ENCODE measurements at places on chromosomes 12 and 14.

GRCh38 chr14:21215130-21215878, 53.9 kb downstream of the HNRNPC start:
- DNase-seq: no peak

DNA sequence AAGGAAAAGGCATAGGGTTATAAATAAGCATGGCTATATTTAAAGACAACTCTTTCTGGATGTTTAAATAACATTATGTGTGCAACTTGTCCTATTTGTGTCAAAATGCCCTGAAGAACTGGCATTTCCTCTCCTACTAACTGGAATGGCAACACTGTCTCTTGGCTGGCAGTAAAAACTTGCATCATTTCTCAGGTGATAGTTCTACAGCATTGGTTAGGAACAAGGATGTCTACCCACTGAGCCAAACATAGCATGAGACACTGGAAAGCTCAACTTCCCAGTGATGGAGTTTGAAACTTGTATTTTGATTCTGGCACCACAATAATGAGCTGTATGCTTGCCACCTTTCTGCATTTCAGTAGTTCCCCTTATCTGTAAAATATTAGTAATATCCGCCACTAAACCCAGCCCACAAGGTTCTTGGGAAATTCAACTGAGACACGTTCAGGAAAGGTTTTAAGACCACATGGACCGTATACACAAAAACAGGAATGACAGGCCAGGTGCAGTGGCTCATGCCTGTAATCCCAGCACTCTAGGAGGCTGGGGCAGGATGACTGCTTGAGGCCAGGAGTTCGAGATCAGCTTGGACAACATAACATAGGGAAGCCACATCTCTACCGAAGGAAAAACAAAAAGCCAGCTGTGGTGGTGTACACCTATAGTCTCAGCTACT, 5.1 kb downstream of the SLC38A2 start:
- no peak for DNase-seq

DNA sequence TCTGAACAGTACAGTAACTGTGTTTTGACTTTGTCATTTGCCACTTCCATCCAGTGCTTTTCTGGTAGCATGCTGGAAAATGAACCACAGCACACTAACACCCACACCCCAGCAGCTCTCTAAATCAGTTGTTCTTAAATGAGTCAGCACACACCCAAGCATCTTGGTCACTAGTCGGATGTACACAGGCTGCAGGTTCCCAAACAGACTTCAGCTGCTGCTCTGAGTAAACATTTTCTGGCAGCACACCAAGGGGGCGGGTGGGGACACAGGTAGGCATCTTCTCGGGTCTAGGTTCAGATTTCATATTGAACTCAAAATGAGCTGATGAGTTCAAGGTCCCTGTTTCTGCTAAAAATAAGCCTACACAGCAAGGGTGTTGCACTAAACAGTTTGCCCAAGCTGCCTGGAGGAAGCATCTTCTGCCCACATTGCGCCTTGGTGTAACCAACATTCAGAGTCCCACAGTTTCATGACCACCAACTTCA, 39.8 kb downstream of the IFNG start:
- DNase-seq: no peak

DNA sequence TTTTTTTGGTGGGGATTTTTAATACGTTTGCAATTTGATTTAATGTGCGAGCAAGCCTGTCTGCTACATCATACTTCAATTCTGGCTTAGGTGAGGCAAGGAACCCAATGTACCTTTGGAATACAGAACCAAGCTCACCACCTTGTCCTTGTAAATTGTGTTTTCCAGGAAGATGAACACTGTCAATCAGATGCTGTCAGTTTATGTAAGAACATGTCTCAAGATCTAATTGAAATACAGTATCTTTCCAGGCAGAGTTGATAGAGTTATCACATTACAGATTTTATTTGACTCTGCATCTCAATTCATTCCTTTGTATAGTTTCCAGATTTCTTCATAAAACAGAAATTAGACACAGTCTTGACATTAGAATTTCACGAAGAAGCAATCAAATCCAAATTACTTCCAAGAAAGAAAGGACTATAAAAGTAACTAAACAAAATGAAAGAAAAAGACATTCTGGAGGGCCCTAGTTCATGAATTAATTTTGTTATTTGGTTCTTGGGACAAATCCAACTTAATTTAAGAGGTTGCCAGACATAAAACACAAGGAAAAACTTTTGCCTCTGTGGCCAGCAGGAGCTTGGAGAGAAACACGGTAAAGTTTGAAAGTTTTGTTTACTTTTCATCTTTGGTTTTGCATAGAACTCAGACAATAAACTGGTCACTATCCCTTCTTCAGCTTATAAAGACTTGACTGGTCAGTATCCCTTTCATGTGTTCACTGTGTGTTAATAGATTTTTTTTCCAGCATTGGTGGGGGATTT, 16.4 kb upstream of the MED13L start:
- no peak for DNase-seq

- DNase-seq: no peak
Observed at GRCh38 chr14:56328021-56328420, 209.8 kb downstream of the PELI2 start.

DNA sequence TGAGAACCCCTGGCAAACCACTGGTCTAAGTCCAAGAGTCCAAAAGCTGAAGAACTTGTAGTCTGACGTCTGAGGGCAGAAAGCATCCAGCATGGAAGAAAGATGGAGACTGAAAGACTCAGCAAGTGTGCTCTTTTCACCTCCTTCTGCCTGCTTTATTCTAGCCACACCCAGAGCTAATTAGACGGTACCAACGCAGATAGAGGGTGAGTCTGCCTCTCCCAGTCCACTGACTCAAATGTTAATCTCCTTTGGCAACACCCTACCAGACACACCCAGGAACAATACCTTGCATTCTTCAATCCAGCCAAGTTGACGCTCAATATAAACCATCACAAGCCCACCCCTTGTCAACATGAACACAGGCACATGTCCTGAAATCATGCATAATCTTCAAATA, 155.1 kb downstream of the CCDC59 start:
- DNase-seq: no peak

DNA sequence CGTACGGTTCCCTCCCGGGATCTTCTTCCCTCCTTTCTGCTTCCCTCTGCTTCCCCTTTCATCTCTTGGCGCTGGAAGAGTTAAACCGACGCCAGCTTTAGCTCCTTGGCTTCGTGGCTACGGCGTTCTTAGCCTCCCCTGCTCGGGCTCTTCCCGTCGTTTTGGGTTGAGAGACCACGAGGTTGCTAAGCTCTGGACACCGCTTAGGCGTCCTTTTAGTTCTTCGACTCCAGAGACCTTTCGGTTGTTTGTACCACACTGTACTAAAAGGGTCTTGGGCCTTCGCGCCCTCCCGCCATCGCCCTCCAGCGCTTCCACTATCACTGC, 545 bp downstream of the CPSF2 start:
- no peak for DNase-seq

- no peak for DNase-seq
Observed at GRCh38 chr14:89927186-89927865, 27.2 kb downstream of the EFCAB11 start.

Measured in sciatic nerve (tissue), 2 donors.